Fibroblast of the conjunctiva (primary cell): ENCODE measurements at places on chromosomes 2 and 18.

GRCh38 chr2:191591025-191591424, 86.9 kb upstream of the NABP1 start:
- no peak for DNase-seq

GRCh38 chr18:65468881-65469280, 281.9 kb upstream of the CDH7 start:
- no peak for DNase-seq

- DNase-seq, result no peak
Observed at GRCh38 chr2:232290668-232291067, 87.9 kb upstream of the ALPP start.

DNA sequence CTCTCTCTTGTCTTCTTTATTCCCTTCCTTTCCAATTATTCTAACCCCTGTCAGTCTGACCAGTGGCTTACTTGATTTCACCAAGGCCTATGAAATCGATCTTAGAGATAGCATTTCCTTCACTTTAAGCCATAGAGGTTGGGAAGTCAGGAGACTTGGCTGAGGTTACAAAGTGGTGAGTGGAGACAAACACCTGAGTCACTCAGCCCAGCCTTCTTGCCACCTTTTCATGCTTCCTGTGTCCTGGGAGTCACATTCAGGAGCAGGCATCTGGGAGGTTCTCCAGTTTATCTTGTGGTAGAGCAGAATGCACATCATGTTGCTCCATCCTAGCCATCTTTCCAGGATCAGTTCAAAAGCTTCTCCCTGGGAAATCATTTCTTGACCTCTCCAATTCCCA, 59.1 kb downstream of the VSNL1 start:
- no peak for DNase-seq

DNA sequence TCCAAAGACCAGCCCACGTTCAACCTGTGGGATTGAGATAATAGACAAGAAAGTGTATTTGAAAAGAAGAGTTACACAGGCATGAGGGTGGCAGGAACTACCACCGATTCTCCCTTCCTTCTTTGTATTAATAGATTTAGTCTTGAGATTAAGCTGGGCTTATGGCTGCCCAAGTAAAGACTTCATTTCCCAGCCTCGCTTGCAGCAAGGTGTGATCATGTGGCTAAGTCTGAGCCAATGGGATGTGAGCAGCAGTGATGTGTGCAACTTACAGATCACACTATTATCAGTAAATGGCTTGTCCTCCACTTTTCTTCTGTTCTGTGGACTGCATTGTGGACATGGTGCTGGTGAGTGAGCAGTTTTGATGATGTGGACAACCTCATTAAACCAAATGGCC, 101.7 kb downstream of the POLR1A start:
- no peak for DNase-seq

DNA sequence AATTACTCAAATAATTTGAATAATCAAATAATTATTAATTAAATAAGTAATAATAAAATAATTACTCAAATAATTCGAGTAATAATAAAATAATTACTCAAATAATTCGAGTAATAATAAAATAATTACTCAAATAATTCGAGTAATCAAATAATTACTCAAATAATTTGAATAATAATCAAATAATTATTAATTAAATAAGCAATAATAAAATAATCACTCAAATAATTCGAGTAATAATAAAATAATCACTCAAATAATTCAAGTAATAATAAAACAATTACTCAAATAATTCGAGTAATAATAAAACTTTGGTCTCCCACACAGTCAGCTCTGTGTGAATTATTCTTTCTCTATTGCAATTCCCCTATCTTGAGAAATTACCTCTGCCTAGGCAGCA, 30.0 kb upstream of the LINC00305 start:
- DNase-seq, result no peak

DNA sequence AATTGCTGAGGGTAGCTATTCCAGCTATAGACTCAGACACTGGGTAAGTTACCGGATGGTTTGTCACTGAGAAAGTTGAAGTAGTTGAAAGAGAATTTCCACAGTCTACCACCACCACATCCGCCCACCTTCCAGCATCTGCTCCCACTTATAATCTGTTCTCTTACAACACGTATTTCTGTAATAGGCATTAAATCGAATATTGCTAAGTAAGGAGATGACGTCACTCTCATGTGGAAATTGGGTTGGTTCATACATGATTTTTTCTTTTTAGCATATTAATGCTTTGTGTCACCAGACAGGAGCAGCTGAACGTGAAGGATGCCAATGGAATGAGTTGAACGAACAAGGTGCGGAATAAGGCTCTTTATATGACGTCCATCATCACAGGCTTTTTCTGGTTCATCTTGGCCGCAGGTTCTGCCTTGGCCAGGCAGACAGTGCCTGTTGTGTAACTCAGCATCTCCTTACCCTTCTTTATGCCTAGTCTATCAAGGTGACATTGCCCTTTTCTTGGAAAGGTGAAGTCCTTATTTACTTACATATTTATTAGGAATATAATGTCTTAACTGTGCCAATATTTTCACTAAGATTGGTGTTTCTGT, 45.9 kb downstream of the THUMPD2 start:
- DNase-seq, result no peak

- no peak for DNase-seq
Observed at GRCh38 chr2:173229086-173229485, 125.6 kb upstream of the CDCA7 start.

DNA sequence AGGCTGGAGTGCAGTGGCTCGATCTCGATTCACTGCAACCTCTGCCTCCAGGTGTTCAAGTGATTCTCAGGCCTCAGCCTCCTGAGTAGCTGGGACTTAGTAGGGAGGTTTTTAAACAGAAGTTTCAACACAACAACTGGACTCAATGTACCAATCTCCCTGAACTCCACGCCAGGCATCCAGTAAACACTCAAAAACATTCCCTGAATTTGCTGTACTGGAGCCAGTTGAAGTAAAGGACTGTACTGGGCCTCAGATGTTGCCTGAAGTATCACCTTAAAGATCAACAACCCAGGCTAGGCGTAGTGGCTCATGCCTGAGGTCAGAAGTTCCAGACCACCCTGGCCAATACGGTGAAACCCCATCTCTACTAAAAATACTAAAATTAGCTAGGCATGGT, 22.4 kb downstream of the RAB1A start:
- DNase-seq, result no peak

DNA sequence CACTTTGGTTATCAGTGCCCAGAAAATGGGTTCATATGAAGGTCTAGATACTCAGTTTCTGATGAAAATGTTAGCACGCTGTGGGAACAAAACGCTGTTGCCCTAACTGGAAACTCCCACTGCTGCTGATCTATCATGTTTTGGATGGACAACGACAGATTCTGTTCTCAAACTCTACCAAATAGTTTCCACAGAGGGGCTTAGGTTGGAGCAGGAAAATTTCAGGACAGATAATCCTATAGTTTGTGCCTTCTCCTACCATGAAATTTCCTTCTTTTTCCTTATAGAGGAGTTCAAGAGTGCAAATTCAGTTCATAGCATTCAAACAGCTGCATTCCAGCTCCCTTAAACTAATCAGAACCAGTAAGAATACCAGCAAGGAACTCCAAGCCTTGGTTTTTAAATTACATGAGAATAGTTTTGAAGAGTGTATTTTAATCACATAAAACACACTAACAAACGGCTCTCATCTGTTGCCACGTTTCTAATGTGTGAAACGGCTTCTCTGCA, 58.7 kb upstream of the RALBP1 start:
- no peak for DNase-seq

DNA sequence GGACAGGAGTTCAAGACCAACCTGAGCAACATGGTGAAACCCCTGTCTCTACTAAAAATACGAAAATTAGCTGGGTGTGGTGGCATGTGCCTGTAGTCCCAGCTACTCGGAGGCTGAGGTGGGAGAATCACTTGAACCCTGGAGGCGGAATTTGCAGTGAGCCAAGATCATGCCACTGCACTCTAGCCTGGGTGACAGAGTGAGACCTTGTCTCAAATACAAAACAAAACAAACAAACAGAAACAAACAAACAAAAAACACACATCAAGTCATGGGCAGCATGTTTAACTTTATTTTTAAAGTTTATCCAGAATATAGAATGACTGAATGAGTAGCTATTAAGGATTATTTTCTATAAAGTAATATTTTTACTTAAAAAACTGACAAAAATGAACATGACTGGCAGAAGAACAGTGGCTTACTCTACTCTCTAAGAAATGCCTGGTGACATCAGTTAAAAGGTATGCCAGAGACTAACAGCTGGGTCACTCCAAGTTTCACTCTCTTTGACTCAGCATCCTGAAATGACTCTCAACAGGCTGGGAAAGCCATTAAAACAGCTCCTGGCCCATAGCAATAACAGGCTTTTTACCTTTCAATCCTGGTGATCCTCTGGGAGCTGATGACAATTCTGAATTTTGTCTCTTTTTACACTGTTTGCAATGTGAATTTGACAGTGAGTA, 281.6 kb upstream of the STON1 start:
- DNase-seq, result peak; percentile 60

DNA sequence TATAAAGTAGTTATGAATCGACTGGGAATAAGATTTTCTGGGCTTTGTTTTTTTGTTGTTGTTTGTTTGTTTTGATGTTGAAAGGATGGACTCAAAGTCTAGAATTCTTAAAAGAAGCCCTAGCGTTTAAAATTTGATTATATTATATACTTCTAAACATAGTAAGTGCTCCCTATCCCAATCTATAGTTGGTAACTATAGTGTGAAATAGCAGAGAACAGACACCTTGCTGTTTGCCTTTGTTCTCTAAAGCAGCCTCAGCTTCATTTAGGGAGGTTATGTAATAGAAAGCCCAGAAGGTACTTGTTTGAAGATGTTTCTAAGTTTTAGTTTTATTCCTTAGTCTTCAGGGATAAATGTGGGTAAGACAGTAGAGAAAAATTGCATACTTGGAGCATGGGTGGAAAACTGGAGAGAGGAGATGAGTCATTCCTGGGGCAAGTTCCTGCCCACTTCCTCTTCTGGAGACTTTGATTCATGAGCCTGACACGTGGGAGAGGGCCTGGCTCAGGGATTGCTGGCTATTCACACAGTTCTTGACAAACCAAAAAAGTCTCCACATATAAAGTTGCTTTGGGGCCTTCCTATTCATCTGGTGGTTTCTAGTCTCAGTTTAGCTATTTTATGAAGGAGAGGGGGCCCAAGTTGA, 131.9 kb downstream of the MYO1B start:
- DNase-seq, result peak; percentile 79

DNA sequence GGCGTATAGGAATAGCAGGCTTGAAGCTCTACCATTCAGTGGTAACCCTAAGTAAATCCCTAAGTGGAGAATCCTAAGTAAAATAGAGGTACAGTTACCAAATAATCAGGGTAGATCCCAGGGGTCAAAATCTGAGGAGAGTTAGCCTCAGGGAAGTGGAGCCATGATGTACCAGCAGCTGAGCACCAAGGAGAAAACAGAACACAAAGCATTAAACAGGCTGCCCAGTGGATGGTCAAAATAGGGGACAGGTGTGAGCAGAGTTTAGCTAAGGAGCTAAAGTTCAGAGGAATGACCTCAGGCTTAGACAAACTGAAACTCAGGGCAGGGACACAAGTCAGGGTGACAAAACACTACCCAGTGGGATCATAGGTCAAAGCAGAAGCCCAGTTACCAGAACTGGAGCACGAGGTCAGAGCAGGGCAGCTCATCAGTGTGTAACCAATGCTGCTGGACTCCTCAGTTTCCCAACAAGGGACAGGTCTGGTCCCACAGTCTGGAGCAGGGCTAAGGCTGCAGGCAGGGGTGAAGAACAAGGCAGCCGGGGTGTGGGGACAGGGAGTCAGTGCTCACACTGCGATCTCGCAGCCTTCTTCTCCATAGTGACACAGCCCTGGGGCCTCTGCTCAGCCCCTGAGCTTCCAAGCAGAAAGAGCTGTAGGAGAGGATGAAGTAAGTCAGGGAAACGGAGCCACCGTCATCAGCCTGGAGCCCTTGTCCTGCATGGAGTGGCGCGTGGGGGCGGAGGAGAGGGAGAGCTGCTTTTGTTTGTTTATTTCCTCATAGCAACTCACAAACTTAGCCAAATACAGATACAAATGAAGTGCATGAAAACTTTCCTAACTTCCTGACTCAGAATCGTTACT, 264.0 kb downstream of the MREG start:
- no peak for DNase-seq

DNA sequence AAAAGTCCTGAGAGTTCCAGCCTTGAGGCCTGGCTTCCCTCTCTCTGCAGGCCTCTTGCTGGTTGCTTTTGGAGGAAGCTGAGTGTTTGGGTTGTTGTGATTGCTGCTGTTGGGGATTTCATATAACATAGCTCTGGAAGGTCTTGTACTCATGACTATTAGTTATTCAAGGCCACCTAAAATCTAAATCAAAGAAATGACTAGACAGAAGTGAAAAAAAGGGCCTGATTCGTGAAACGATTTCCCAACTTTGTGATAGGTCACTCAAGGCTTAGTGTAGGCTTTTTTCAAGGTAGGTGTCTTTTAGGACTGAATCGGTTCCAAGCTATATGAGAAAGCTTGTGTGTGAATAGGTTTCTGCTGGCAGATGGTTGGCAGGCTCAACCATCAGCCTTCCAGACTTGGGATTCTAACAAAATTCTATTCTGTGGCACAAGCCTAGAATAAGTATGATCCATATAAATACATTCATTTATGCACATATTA, 164.4 kb downstream of the FMNL2 start:
- no peak for DNase-seq

GRCh38 chr2:234479465-234479864, 17.4 kb downstream of the ARL4C start:
- DNase-seq, result no peak

DNA sequence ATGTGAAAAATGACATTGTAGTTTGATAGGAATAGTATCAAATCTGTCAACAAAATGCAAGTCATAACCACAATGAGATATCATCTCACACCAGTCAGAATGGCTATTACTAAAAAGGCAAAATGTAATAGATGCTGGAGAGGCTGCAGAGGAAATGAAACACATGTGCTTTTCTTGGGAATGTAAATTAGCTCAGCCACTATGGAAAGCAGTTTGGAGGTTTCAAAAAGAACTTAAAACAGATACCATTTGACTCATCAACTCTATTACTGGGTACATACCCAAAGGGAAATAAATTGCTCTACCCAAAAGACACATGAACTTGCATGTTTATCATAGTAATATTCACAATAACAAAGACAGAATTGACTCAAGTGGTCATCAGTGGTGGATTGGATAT, 572.6 kb downstream of the TRIB2 start:
- DNase-seq, result no peak

DNA sequence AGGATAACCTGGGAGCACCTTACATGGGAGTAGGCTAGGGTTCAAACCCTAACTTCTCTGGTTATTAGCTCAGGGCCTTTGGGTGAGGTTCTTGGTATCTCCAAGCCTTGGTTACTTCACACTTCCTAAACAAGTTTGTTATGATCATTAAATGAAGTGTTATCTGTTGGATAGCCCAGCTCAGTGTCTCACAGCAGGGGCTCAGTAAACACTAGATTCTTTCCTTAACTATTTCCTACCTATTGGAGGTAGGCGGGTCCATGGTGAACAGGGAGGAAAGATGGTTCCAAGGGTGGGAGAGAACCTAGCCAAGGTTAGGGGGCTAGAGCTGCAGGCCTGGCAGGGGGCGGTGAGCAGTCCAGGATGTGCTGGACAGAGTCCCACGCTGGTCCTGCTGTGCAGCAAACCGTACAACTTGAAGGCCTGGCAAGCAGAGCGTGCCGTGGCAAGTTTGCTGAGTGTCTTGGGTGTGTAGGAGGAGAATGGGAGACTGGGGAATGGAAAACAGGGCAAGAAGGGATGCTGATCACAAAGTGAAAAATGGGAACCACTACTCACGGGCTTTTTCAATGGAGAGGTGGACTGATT, 259.1 kb downstream of the PRKCE start:
- no peak for DNase-seq

GRCh38 chr2:173647681-173648311, 293.1 kb downstream of the CDCA7 start:
- DNase-seq, result peak; percentile 67
